ENCODE measurements at places on chromosomes 6 and 20.

DNA sequence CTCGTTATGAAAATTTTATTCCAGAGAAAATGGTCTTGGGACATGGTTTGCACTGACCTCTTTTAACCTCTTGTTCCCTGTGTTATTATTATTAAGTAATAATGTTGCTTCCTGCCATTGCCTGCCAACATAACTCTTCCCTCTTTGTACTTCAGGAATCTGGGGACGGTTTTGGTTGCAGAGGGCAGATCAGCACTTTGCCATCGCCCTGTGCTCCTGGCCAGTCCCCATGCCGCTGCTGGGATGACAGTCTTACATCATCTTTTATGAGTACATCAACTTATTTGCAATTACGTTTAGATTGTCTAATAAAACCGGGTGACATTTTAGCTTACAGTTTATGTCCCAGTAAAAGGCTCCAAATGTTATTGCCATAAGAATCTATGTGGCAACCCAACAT lies 157.2 kb downstream of the CDH26 start:
- no peak for DNase-seq

GRCh38 chr6:29992807-29993206 lies 50.5 kb downstream of the HLA-A start:
- no peak for DNase-seq

GRCh38 chr6:4303638-4304037 lies 168.3 kb upstream of the ECI2 start:
- DNase-seq = no peak

DNA sequence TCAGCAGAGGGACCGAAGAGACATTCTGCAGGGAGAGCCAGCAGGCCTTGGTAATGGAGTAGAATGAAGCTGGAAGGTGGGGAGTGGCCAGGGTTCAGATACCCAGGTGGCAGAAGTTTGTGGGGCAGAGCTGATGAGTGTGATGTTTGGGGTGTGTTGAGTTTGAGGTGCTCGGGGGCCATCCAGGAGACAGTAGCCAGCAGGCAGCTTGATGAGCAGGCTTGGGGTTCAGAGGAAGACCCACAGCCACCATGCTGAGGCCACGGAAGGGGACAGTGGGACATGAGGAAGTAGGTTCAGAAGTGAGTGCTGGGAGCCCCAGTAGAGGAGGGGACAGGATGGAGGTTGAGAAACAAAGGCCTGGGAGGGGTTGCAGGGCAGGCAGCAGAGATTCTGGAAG lies 11.1 kb upstream of the FOXS1 start:
- no peak for DNase-seq

GRCh38 chr20:46400253-46400652 lies 6.2 kb downstream of the ELMO2 start:
- no peak for DNase-seq

DNA sequence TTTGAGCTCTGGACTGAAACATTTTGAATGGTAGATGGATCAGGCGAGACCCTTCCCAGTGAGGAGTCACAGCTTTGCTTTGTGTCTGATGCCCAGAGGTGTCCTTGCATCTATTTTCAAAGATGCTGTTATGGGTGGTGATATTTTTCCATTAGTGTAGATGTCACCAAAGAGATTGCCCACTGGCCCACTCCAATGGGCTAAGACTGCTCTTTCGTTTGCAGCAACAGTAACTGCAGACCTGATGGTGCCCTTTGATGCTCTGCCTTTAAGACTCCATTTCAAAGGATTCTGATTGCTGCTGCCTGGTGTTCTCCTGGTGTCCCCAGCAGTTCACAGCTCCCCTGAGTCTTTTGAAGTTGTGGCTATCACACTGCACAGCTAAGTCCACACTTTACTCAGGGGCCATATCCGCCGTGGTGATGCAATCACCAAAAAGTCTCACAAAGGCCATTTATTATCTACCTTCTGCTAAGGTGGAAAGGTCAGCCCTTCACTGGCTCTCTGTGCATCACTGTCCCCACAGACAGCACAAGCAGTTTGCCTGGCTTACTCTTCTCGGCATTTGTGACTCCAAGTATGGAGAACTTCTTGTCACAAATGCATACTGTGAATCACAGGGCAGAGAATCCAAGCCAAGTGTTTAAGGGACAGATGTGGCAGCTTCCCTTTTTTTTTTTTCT lies 56.4 kb downstream of the NOX3 start:
- no peak for DNase-seq

DNA sequence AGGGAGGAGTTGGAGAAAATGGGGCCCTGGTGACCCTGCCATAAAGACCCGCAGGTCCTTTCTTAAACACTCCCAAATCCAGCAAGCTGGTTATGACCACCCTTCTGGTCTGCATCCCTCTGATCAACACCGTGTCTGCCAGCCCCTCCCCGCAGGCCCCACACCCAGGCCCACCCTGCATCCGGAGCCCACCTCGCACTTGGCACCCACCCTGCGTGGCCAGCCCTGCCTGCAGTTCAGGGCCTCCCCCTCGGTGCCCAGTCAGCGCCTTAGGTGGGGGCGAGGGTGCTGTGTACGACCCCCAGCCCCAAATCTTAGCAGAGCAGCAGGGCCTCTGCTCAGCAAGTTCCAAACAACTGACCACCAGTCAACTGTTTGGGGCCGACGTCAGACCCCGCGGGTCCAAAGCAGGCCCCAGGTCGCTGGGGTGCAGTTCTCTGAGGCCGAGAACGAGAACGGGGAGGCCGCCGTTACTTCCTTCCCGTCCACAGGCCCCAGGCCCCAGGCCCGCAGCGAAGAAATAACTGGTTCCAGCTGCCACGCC lies 1.2 kb downstream of the ACSS1 start:
- no peak for DNase-seq

- no peak for DNase-seq
These were observed 2.3 kb upstream of the INSM1 start for GRCh38 chr20:20365480-20366161.

DNA sequence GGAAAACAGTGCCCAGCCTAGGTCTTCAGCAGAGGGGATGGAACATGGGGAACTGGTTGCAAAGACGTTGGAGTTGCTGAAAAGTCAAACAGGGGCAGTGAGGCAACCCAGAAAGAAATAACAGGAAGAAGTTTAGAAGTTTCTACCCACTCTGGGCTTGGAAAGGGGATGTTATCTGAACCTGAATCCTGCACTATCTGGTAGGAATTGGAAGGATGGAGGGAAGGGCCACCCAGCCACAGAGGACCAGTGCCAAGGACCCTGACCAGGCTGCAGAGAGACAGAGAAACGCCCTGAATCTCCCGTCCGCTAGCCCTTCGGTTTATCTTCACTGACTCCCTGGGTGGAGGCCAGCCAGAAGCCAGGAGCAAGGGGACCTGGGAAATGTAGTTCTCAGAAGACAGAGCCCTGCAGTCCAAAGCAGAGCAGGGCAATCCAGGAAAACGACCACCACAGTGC lies 217.3 kb upstream of the RREB1 start:
- DNase-seq = no peak

DNA sequence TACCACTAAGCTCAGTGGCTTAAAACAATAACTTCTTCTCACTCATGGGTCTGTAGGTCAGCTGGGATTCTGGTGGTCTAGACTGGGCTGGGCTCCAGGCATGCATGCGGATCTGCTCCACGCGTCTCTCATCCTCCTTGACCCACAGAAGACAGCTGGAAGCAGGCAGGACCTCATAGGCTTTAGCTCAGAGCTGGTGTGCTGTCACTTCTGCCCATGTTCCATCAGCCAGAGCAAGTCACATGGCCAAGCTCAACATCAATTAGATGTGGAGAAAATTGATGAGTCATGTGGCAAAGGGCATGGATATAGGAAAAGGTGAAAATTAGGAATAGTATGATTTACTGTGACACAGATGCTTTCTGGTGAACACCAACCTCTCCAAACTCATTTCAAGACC lies 57.4 kb upstream of the PSMF1 start:
- DNase-seq = no peak

- DNase-seq = no peak
These were observed 30.3 kb downstream of the BANF2 start for GRCh38 chr20:17730071-17730470.

GRCh38 chr20:23753194-23753548 lies 2.4 kb upstream of the CST1 start:
- DNase-seq = no peak

DNA sequence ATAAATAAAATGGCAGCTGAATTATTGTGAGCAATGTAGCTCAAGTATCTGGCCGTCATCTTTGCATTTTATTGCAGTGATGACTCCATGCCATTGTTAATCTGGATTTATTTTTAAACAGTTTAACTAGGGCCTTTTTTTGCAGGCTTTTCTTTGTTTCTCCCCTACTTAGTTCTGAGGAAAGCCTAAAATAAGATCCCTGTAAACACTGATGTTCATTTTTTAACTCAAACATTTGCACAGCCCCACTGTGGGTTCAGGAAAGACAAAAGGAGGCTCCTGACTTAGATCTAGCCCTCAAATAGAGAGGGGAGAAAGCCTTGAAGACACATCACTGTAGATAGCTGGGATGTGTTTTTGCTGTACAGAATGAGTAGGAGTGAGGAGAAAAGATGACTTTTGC lies 69.2 kb downstream of the PLEKHG1 start:
- DNase-seq = no peak

GRCh38 chr6:9540534-9541126 lies 874.2 kb downstream of the TFAP2A start:
- DNase-seq = no peak

All from stimulated activated CD4-positive, alpha-beta T cell treated with anti-CD3 and anti-CD28 coated beads, Interleukin-1b, Interleukin-23, amount 100 ng/mL, for 1 hour (primary cell).